ENCODE measurements at places on chromosomes 16 and 17.

GRCh38 chr16:90044111-90044551, 24.9 kb upstream of the DBNDD1 start:
- no peak for DNase-seq

DNA sequence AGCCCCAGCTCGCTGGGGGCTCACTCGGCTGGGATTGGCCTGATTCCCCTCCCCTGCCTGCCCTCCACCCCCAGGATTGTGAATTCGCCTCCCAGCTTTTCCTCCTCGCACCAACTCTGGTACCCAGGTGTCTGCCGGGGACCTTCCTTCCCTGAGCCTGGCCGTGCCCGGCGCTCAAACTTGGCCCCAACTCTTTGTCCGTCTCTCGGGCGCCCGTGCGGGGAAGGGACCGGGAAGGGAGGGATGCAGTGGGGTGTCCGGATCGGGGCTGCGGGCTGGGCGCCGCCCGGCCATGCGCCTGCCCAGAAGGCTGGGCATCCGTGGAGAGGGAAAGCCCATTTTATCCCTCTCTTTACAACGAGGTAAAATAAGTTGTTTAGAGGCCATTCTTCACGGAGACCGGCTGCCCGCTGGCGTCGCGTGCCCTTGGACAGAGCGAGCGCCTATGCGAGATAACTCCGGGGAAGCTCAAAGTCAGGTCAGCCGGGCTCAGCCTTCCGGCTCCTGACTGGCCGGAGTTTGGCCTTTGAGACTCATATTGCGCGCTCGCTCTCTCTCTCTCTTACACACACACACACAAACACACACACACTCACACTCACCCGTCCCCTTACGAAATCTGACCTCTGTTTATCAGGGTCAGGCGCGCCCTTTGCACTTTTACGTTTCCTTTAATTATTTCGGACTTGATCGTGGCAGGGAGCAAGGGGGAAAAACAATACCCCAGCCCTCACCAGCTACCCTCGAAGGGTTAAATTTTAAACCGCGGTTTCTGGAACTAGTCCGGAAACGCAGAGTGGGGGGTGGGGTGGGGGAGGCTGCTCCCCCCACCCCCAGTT, 774 bp upstream of the MAF start:
- no peak for DNase-seq

- no peak for DNase-seq
Measured at GRCh38 chr17:49379926-49380325, 17.9 kb upstream of the ZNF652 start.

- DNase-seq, result no peak
Measured at GRCh38 chr16:48310908-48311641, 63.7 kb upstream of the ABCC11 start.

DNA sequence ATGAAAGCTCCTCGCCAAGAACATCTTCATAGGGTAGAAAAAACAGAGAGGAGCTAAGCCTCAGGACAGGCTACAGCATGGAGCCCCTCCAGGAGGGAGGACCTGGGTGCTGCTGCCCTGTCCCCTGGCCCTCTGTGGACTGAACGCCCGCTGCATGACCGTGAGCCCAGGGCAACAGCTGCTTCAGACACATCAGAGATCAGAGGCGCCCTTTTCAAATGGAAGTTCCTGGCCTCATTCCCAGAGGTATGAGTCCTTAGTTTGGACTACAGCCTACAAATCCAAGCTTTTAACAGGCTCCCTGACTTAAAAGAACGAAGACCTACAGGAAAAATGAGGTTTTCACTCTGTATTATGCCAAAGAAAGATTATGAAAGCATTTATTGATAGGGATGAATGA, 48.5 kb downstream of the ZNF18 start:
- DNase-seq, result no peak

DNA sequence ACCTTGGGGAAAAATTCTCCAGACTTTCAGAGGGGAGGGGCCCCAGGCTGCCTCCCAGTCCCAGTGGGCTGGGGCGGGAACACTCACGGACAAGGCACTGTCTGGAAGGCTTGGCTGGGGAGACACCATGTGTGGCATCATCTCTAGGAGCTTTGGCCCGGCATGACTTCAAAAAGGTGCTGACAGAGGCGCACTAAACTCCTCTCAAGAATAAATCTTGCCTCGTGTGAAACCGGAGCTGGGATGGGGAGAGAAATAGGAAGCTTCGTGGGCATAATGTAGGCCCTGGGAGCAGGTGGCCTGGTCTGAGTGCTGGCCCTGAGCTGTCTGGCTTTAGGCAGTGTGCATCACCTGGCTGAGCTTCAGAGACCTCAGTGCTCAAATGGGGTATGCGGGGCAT, 5.7 kb downstream of the WSCD1 start:
- DNase-seq, result no peak

GRCh38 chr16:65739518-65739917, 617.7 kb upstream of the CDH11 start:
- DNase-seq, result no peak

DNA sequence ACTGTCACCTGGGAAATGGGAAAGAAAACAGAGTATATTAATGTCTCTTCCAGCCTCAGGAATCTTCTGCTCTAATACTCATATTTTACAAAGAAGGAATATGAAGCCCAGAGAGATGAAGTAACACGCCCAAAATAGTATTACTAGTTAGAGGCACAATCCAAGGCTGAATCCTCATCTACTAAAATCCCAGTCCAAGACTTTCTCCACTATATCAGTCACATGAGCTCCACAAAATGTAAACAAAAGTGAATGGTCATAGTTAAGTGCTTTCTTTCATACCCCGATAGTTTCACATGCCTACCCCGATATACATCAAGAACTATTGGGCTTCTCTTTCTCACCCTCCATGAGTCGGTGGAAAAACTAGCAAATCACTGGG, 965 bp downstream of the INTS2 start:
- DNase-seq, result no peak

- no peak for DNase-seq
Measured at GRCh38 chr17:32878211-32878610, 1.3 kb upstream of the MYO1D start.

DNA sequence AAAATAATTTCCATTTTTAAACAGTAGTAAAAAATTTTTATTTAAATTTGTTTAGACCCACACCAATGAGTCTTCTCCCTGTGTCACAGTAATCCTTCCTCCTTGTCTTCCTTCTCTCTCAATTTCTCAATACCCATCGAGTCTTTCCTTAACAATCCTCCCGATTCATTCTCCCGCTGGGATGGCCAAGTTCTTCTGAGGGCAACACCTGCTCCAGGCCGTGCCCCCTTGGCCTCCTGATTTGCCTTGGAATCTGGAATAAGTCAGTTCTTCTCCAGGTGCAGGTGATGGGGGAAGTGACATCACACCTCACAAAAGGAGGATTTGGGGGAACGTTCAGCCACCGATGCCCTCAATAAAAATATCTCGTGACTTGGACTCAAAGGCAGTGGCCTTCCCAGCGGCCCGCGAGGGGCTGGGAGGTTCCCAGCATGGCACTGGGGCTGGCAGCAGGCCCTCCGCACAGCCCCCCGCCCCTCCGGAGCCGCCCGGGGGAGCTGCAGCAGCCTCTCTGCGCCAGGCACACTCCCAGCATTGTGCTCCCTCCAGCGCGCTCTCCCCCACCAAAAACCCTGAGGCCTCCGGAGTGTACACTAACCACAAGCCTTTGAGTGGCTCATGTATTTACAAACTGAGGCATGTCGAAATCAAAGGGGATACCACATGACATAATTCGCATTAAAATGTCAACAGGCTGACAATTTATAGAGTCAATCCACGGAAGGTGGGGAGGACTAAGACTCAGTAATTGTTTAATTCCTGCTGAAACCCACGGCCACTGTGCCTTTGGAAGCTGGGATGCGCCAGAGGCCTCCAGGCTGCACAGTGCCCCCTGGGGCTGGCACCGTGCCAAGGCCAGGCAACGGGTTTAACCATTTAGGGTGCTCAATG, 120.5 kb downstream of the ZFHX3 start:
- no peak for DNase-seq

DNA sequence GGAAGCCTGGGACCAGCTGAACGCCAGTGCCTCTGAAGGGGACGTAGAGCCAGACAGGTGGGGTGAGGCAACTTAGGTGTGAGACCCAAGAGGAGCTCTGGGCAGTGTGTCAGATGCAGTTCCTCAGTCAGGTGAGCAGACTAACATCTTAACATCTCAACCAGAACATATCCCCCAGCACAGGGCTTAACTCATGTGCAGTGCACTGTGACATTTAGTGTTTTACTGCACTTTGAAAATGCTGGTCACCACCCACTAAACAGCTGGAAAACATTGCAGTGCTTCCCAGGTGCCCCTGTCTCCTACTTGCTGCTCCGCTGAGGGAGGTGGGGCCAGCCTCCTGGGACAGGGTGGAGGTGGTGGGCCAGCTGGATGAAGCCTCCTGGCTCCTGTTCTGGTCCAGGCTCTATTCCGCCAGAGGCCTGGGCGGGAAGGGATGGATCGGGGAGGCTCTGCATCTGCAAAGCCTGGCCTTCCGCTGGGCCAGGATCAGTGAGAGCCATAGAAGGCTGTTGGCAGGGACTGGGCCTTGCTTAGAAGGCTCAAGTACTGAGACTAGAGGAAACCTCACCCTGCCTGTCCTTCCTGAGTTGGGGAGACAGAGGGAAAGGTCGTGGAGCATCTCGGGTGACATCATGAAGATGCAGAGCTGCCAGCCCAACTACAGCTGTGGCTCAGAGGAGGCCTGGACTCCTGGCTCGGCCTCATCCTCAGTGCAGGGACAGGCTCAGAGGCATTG, 7.9 kb upstream of the MRC2 start:
- no peak for DNase-seq

GRCh38 chr16:11224894-11225676, 30.9 kb downstream of the SOCS1 start:
- peak; percentile 74 for DNase-seq

- peak; percentile 59 for DNase-seq
Measured at GRCh38 chr17:3754458-3755334, 31.0 kb downstream of the HASPIN start.

DNA sequence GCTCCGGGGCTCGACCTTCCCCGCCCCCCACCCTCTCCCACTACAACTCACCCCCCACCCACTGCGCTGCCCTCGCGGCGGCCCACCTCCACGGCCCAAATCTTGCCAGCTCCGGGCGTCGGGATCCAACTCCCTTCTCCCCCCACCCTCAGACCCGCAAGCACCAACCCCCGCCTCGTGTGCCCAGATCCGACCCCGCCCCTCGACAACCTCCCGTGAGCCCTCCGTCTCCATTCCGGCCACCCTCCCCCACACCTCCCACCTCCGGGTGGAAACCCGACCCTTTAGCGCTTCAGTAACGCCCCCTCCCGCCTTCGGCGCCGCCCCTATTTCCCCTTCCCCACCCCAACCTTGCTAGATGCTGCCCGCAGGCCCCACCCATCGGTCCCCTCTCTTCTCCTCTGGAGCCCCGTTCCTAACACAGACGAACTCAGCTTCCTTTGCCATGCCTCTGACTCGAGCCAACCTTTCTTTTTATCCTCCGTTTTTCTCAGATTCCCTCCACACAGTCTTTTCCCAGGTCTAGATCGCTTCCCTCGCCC, 717 bp downstream of the UBE2Z start:
- DNase-seq, result peak; percentile 92

GRCh38 chr17:31574458-31574857, 183.0 kb downstream of the RAB11FIP4 start:
- DNase-seq, result no peak

GRCh38 chr16:66953462-66954096, 7.5 kb upstream of the CES3 start:
- no peak for DNase-seq

GRCh38 chr17:5424909-5425308, 4.9 kb downstream of the RPAIN start:
- DNase-seq, result no peak
